ENCODE measurements at places on chromosomes 7 and 10.

- DNase-seq: no peak
Observed at GRCh38 chr7:133845005-133845404, 282.1 kb upstream of the LRGUK start.

- no peak for DNase-seq
Observed at GRCh38 chr7:121054925-121055324, 66.4 kb downstream of the CPED1 start.

DNA sequence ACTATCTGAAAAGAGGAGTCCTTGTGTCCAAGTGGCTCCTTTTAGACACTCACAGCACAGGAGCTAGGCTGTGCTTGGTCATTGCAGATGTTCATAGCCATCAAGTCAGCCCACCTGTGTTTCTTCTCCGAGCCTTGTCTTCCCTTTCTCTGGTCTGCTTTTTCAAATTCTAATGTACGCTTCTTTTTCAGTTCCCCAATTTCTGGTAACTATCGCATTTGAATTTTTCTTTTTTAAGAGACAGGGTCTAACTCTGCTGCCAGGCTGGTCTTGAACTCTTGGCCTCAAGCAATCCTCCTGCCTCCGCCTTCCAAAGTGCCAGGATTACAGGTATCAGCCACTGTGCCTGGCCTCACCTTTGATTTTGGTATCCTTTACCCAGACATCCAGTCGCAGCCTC, 18.9 kb downstream of the APBB1IP start:
- DNase-seq: no peak

DNA sequence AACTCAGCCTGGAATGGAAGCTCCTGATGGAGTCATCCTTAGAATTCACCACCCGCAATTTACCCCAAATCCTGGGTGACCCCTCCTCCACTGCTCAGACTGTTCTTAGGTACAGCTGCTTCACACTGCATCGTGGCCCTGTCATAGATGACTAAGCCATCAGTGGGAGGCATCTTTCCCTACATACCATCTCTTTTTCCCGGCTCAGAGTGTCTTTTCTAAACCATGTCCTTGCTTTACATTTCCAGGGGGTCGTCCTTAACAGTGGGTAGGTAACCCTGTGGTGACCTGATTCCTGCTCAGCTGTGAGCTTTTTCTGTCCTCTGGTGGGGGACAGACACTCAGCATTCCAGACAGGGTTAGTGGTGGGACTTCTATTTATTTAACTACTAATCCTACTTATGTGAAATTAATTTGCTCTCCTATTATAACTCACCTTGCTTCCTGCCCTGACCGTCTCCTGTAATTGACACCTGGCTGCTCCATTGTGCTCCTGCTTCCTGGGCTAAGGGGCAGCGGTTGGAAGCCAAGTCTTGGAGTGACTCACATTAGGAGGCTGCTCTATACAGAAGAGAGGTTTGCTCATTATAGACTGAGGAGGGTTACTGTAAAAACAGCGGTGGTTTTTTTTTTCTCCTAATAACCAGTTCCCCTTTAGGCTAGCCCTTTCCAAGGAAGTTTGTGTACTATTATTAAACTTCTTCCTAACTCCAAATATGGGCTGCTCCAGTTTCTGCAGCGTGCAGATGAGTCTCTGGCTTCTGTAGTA, 40.6 kb downstream of the PYROXD2 start:
- peak; percentile 67 for DNase-seq

GRCh38 chr10:127612-128432, 7.4 kb upstream of the ZMYND11 start:
- DNase-seq: no peak

GRCh38 chr7:151806952-151807775, 69.8 kb downstream of the PRKAG2 start:
- DNase-seq: no peak

DNA sequence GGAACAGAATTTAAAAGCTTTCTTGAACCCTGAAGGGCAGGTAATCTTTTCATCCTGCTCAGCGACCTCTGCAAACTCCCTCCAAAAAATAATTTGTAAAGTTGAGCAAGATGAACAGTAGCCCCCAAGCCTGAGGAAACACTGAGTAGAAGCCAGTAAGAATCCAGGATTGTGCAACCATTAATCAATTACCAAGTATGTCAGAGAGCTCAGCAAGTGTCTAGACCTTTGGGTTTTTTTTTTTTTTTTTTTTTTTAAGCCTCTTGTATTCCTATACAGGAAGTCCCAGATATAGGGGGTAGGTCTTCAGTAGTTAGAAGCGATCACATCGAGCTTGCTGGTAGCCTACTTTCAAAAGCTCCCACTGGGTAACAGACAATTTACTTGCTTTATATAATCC, 155.2 kb downstream of the DGKI start:
- DNase-seq: no peak

GRCh38 chr7:80681272-80681885, 42.9 kb downstream of the CD36 start:
- peak; percentile 47 for DNase-seq

DNA sequence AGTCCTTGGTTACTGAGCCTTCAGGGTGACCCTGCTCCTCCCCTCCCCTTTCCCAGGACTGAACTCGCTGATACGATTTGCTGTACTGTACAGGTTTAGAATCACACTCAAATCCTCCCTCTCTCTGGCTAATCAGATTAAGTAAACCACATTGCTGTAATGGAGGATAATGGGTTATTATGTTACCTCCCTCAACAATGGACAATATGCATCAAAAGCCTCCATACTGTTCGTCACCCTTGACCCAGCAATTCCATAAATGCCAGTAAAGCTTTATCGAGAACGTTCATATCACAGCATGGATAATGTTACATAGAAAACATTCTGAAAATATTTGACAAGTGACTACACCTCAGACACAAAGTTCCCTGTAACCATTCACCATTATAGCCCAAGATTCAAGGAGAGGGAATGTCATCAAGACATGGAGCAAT, 61.7 kb downstream of the FAM107B start:
- DNase-seq: peak; percentile 93
